GM10248 (cell line): ENCODE measurements at places on chromosomes 6 and 20.

GRCh38 chr6:84601366-84601765, 163.0 kb downstream of the TBX18 start:
- no peak for DNase-seq

GRCh38 chr6:42786525-42786985, 4.7 kb downstream of the BICRAL start:
- DNase-seq = no peak

DNA sequence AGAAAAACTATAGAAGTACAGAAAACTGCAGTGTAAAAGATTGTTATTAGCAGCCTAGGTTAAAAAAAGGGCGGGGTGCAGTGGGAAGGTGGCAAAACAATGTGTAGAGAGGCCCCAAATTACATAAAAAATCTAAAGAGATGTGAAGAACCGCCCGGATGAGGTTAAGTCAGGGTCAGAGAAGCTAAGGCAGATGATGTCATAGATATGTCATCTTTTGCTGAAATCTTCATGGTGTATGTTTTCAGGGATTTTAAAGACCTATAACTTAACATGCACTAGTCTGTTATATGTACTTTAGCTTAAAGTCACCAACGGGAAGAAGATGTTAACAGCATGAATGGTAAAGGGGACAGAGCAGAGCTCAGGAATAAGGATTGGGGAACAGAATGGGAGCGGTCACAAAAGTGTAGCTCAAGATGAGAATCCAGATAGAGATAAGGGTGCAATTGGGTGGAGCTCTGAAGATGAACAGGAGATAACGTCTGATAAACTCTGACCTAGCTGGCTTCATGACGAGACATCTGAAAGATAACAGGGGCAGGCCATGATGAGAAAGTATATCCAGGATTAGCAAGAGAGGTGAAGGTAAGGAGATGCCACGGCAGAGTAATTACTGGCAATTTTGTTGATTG, 83.4 kb downstream of the TFAP2A start:
- DNase-seq = no peak

GRCh38 chr6:73832313-73832712, 136.3 kb downstream of the CD109 start:
- no peak for DNase-seq

- no peak for DNase-seq
Measured at GRCh38 chr6:81166770-81167169, 585.7 kb downstream of the TENT5A start.

DNA sequence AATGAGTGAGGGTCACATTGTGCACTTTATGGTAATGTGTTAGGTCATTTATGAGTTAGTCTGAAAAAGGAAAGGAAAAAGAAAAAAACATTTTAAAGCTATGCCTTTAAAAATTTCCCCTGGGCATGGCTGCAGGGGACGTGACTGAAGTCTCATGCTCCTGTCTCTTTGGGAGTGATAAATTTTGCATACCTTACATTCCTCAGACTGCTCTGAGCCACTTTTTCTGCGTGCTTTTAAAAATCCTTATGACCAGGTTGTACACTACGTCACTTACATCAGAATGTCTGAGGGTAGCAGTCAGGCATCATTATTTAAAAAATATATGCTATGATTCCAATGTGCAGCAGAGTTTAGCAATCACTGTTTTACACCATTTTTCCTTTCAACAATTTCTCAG, 121.2 kb downstream of the RFPL4B start:
- DNase-seq = no peak
